ENCODE measurements at places on chromosomes 13 and 19.

- no peak for DNase-seq
These were observed 18.1 kb upstream of the ARL11 start for GRCh38 chr13:49610176-49610575.

- no peak for DNase-seq
These were observed 1505.9 kb downstream of the PCDH9 start for GRCh38 chr13:65724226-65724625.

- DNase-seq = peak; percentile 33
These were observed at the start of gene NRTN for GRCh38 chr19:5804516-5805461. NRTN (plus strand) TSS chr19:5805067; CDS start chr19:5824166, 19,099 bp downstream.

DNA sequence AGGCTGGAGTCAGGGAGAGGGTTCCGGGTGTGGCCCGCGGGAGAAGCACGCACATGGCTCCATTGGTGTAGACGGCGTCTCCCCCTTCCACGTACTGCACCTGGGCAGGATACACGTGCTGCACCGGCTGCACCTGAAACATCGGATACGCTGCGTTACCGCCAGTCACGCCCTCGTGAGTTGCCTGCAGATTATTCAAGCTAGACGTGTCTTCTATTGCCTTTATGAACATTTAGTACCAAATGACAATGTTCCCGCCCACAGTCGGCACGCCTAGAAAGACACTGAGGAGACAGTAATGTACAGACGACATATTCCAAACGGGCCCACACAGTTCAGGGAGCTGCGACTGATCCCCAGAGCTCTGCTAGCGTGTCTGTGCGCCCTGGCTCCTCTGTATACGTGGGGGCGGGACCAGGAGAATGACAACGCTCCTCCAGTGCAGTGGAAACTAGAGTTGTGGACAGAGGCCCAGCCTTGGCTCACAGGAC lies 64.1 kb upstream of the RANBP3 start:
- no peak for DNase-seq

GRCh38 chr19:8585894-8586750 lies 8.9 kb upstream of the MYO1F start:
- peak; percentile 47 for DNase-seq

DNA sequence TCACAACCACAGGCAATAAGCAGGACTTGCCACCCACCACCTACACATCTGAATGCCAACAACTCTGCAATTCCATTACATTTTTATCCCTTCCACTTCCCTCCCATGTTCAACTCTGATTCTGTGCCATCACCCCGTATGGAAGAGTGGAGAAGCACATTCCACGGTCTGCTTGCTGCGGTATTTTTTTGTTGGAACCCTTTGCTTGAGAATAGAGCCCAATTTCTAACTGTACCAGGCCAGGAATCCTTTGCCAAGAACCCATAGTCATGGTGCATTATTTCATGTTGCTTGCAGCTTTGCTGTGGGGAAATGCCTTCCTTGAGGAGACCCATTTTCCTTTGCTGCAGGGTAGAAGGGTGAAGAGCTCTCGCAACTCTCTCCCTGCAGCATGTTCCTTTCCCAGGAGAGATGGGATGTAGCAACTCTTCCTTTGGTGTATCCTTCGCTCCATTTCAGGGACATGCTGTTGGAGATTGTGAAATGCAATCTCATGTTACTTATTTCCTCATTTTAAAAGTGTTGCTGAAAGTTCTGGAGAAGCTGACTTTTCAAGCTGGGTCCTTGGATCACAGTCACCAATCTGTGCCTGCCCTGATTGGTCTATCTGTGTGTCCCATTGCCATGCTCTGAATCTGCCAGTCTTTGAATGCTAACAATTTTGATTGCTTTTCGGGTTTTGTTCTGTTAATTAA lies 69.8 kb upstream of the STARD13 start:
- no peak for DNase-seq

- no peak for DNase-seq
These were observed 3.1 kb upstream of the KLK1 start for GRCh38 chr19:50826492-50827240.

DNA sequence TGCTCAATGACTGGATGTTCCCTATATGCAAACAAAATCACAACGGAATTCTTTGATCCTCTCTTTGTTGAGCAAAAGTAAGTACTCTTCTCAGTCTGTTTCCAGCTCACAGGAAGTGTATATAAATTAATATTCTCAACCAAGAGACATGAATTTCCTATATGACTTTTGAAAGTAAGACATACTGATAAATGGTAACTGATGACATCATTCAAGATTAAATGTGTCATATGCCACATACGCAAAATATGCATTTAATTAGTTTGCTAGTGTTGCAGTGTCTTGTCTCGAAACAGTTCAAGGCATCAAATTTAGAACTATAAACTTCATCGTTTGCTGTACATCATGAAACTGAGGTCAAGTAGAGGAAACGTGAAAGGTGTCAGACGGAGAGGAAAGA lies 7.9 kb downstream of the CLDN10 start:
- DNase-seq = no peak

GRCh38 chr19:28883241-28883693 lies 329.7 kb downstream of the UQCRFS1 start:
- DNase-seq = no peak

- no peak for DNase-seq
These were observed 250.9 kb downstream of the MAB21L1 start for GRCh38 chr13:35225582-35225981.

- no peak for DNase-seq
These were observed 28.0 kb upstream of the UFM1 start for GRCh38 chr13:38321654-38322053.

GRCh38 chr13:109058087-109058486 lies 428.7 kb downstream of the MYO16 start:
- DNase-seq = no peak

GRCh38 chr13:43368003-43368402 lies 344.6 kb downstream of the DNAJC15 start:
- no peak for DNase-seq

- no peak for DNase-seq
These were observed 50.7 kb downstream of the C1QTNF9 start for GRCh38 chr13:24360106-24360505.

DNA sequence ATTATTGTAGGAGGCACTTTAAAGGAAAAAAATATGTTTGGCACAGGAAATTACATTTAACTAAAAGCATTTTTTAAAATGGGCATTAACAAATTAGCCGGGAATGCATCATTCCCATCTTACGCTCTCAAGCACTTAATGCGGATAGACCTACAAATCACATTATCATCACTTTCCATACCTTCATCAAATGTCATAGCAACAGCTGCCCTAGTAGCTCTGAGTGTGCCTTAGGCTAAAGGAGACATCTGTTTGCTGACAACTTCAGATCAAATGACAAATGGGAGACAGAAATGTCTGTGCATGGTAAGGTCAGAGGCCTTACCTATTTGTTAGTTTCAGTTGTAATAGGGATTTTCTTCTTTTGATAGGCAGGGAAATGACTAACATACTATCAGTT lies 773.2 kb upstream of the SLC10A2 start:
- DNase-seq = no peak

DNA sequence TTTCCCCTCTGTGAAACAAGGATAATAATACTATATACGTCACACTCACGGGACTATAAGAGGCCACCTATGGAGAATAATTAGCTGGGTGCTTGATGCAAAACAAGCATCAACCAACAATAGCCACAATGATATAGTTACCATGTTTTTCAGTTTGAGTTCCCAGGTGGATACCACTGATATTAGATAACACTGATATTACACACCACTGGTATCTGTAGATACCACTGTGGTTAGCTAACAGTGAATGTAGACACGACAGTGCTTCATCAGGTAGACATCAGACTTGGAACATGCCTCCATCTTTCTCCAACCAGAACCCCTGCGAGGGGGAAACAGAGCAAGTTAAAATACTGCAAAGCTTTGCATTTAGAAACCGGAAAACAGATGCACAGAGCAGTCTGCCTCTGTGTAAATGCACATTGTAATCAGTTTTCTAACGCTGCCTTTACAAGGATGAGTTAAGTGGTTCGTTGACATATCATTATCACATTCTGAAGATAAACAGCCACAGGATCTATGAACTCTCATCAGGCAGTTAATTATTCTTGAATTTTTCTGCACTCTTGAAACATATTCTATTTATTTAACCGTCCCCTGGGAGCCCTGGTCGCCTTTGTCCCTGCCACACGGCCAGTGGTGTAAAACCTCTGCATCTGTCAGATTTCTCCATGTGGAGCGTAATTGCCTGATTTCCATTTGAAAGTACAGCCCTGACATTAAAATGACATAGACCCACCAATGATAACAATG lies 80.7 kb downstream of the RNASEH2B start:
- no peak for DNase-seq

GRCh38 chr19:12939975-12940423 lies 1.6 kb downstream of the CALR start:
- DNase-seq = no peak

- DNase-seq = peak; percentile 52
These were observed 52.0 kb downstream of the NWD1 start for GRCh38 chr19:16771618-16772017.

DNA sequence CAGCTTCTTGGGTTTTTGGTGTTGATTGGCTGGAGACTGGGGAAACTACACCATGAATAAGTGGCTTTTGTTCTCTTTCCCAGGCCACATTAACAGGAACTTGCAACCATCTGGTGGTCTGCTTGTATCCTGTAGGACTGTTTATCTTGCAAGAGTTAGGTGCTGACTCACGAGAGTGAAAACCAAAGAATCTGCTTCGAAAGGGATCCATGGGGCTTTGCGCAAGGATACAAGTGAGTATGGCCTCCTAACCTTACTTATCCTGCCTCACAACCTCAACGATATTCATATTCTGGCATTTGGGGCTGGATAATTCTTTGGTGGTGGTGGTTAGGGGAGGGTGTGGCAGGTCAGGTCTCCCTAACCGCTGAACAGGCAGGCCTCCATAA lies 4.7 kb upstream of the SIGLECL1 start:
- DNase-seq = no peak

DNA sequence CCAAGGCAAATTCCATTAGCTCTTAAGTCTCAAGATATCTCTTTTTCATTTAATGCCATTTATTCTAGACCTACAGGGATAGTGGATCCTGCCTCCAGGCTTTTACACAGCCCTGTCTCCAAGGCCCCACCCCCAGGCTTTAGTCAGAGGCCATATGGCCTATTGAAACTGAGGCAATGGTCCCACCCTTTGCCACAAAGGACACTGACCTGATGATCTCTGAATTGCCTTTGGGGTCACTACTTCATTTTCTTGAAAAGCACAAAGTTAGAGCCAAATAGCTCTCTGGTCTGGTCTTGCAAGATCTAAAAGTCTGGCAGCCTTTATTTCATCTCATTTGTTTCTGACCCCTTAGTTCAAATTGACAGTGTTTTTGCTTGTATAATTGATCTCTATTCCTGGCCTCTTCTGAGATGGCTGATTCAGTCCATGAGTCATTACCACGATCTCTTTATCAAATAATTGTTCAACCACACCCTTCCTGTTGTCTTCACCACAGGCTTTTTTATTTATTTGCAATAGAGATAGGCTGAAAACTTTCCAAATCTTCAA lies 209.8 kb downstream of the FGF14 start:
- DNase-seq = no peak

All from stimulated activated CD8-positive, alpha-beta memory T cell treated with anti-CD3 and anti-CD28 coated beads, Interleukin-2, amount 100 ng/mL, for 1 hour (primary cell).